ENCODE measurements at places on chromosomes 4 and X.
A peak's percentile ranks its signal among the peaks of the same experiment; 100 is the strongest.

GRCh38 chr4:56245547-56246232 is 141.6 kb downstream of the AASDH start:
- no peak for DNase-seq

DNA sequence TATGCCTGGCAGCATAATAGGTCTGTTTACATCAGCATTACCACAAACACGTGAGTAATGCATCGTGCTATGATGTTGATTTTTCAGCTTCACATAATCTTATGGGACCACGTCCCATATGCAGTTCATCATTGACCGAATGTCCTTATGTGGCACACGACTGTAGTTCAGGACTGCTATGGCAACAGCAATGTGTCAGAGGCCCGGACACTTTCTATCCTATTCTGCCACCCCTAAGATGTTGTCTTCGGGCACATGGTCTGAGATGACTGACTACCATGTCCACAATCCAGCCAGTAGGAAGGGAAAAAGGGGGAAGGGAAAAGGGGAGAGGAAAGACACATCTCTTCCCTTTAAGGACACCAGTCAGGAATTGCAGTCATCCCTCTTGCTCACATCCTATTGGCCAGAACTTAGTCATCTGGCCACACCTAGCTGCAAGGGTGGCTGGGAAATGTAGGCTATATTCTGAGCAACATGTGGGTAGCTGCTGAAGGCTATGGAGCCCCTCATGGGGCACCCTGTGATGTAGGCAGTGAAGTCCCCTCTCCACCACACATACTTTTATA is 196.0 kb upstream of the RBPJ start:
- no peak for DNase-seq

- DNase-seq, result peak; percentile 48
Observed at GRCh38 chr4:125316401-125316790, 1.6 kb downstream of the FAT4 start.

DNA sequence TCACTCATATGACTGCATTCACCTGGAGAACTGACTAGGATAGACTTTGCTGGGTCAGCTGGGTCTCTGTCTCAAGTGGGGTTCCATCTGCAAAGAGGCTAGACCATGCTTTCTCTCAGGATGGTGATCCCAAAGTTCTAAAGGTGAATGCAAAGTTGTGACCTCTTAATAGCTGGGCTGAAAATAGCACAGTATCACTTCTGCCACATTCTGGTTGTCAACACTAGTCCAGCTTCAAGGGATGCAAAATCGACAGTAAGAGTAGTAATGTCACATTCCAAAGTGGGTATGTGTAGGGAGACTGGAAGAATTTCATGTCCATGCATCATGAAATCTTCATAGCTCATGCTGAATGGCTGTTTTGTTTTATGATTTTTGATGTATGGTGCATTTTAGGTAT is 414.6 kb downstream of the PCDH7 start:
- DNase-seq, result no peak

DNA sequence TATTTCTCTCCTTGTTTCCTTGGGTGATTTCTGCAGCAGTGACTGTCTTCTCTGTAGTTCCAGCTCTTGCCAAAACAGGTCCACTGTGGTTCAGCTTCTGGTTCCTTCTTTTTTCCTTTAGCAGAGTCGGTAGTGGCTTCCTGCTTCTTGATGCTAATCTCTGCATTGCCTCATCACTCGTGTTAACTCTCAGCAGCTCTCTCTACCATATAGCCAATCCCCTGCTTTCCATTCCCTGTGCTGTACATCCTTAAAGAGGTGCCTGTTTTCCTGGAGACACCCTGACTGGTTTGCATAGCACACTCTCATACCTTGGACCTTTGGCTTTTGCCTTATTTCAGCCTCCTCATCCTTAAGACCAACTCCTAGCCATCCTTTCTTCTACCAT is 191.2 kb upstream of the LNX1 start:
- no peak for DNase-seq

DNA sequence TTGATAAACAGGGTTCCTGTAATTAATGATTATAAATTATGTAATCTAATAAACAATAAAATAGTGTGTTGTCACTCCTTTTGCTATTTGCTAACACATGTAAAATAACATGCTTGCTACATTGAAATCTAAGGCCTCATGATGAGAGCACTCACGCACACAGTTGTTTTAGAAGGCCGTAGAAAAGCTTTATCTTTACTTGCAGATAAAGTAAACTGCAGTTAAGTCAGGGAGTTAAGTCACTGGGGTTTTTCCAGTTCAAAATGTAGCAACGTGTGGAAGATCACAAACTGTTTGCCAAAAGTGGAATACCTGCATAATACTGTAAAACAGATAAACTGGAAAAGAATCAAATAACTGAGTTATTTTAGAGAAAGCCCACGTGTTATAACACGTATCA is 187.3 kb upstream of the PACRGL start:
- DNase-seq, result no peak

DNA sequence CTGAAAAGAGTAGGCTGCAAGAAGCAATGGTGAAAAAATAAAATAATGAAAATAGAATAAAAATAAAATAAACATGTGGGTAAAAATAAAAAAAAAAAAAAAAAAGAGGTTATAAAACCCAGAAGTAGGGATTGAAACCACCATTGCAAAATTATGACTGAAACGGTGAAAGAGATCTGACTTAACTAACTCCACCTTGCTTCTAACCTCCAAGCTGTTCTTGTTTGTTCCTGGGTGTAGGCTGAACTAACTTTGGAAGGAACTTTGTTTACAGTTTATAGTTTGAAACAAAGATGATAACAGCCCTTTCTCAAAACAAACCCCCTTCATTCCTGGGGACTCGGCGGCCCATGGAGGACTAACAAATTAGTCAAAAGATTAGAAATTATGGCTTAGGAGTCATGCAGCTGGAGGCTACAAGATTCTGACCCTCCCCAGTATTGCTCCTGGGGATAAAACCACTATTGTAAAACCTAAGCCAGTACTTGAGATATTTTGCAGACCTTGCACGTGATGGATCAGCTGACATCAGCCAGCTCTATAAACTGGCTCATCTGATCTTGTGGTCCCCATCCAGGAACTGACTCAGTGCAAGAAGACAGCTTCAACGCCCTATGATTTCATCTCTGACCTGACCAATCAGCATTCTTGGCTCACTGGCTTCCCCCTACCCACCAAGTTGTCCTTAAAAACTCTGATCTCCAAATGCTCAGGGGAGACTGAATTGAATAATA is 30.4 kb downstream of the DDX60L start:
- no peak for DNase-seq

GRCh38 chr4:161881370-161881769 is 282.4 kb downstream of the FSTL5 start:
- DNase-seq, result no peak

- DNase-seq, result no peak
Observed at GRCh38 chr4:98833384-98833783, 95.5 kb downstream of the EIF4E start.

DNA sequence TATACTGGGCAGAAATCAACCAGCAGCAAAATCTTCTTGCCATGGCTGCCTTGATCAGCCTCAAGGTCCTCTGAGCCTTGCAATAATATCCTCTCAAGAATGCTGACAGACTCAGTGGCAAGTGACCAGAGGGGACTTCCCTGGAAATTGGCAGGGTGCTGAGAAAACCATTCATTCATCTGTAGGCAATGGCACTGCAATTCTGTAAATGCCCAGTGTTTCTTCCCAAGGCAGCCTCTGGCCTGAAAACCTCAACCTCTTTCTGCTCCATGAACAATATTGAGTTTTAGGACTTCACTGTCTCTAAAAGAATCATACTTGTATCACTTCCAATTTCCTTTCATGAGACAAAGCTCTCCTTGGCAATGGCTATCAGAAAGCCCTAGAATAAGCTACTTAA is 754.3 kb upstream of the TENM3 start:
- DNase-seq, result no peak

DNA sequence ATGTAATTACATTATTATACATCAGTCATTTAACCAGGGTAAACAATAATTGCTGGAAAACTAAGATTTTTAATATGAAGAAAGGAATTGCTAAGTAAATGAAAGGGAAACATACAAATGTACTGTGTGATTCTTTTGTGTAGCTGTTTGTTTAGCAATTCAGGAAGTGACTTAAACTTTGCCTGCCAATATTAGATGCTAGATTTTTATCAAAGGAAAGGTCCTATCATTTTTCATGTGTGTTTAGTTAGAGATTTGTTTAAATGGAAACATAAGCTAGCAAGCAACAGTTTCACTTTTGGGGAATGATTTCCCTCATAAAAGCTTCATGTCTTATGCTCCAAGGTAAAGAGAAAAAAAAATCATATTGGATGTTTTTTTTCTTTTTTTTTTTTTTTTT is 95.1 kb upstream of the LIMCH1 start:
- DNase-seq, result no peak

DNA sequence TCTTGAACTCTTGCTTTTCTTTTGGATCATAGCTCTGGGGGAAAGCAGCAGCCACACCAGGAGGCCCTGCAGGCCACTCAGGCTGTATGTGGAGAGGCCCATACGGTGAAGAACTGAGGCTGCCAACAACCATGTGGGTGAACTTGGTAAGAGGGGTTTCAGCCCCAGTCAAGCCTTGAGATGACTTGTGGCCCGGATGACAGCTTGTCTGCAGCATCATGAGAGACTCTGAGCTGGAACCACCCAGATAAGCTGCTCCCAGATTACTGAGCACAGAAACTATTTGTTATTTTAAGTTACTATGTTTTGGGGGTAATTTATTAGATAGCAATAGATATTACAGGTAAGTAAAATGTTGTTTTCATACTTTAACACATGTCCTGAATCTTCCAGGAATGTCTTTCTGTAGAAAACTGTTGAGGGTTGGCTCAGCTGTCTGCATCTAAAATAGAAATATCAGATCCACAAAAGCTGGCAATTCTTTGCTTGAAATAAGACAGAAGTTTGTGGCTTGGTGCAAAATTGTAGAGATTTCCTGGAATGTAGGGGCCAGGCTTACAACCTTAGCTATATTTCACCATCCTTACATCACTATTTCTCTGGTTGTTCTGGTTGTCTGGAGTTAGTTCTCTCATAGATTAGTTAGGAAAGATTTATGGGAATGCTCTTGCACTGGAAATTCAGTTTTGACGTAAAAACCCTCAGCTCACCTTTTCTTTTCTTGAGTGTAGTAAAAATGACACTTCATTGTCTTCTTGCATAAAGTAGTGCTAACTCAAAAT is 272.1 kb downstream of the RAPGEF2 start:
- no peak for DNase-seq

- DNase-seq, result no peak
Observed at GRCh38 chr4:174216799-174217272, 66.6 kb downstream of the FBXO8 start.

GRCh38 chr4:58807843-58808615 is 1697.8 kb upstream of the IGFBP7 start:
- no peak for DNase-seq
